Eye (tissue), 1 donor: ENCODE measurements at places on chromosomes 7 and 10.

DNA sequence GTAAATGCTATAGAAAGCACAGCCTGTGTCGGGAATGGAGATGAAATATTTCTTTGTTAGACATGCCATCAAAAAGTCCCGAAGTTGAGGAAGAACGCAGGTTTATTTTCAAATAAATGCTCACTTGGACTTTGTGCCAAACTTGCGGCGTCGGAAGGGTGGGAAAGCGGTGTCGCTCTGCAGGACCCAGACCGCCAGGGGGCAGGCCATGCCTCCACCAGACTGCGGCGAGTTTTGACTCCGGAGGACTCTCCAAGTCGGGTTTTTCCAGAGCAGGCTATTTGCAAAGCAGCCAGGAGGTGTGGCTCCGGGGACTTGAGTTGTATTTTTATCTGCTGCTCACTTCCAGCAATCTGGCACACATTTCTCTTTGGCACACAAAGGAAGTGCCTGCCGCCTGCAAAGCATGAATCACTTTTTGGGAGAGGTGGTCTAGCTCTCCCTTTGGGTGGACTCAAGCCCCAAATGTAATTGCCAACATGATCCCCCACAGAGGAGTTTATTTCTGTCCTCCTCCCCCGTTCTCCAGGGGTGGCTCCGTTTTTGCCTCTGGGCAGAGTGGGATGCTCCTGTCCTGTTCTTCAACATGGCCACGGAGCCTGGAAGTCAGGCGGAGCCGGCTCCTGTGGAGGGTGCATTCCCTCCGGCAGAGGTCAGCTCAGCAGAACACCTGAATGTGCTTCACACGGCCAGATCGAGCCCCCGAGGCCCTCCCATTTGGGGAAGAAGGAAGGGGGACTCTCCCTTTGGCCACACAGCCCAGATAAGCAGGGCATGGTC, 82.3 kb upstream of the GPR26 start:
- DNase-seq = peak; percentile 93

- no peak for DNase-seq
These were observed 85.9 kb downstream of the FAM204A start for GRCh38 chr10:118256209-118256608.

GRCh38 chr10:75057680-75058079, 53.8 kb upstream of the SAMD8 start:
- DNase-seq = no peak

DNA sequence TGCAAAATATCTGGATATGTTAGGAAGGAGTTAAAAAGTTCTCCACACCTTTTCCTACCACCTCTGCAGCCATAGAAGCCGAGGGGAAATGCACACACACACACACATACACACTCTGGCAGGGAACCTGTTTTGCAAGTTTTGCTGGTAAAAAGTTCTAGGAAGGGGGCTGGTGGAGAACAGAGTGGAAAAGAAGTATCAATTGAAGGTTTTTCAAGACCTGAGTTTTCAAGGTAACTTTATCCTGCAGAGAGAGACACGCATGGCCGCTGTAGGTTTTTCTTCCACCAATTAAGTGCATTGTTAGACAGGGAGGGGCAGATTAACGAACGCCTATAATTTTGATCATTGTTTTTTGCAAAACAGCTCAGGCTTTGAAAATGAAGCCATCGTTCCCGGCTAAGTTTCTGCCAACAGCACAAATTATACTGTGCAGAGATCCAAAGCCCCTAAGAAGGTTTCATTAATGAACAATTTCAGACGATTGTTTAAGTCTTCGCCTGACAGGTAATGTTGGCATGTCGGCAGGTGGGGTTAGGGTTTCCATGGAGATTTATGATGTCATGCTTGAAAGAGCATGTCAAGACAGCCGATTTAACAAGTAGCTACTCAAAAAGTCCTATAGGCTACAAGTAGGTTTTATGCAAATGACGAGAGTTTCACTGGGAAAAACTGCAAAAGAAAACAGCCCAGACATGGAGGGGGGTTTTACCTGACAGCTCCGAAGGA, 29.7 kb downstream of the KIAA1217 start:
- DNase-seq = peak; percentile 60

DNA sequence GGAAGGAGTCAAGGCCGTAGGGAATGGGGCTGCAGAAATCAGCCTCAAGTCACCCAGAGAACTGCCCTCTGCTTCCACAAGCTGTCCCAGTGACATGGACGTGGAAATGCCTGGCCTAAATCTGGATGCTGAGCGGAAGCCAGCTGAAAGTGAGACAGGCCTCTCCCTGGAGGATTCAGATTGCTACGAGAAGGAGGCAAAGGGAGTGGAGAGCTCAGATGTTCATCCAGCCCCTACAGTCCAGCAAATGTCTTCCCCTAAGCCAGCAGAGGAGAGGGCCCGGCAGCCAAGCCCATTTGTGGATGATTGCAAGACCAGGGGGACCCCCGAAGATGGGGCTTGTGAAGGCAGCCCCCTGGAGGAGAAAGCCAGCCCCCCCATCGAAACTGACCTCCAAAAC, 50.2 kb upstream of the PDCD4 start:
- no peak for DNase-seq

- no peak for DNase-seq
These were observed 57.9 kb downstream of the STK32C start for GRCh38 chr10:132249824-132250375.

- DNase-seq = peak; percentile 64
These were observed 97.6 kb downstream of the PRPF18 start for GRCh38 chr10:13684252-13684791.
